NCI-H2081 (cell line): ENCODE measurements at places on chromosomes 1 and 21.

DNA sequence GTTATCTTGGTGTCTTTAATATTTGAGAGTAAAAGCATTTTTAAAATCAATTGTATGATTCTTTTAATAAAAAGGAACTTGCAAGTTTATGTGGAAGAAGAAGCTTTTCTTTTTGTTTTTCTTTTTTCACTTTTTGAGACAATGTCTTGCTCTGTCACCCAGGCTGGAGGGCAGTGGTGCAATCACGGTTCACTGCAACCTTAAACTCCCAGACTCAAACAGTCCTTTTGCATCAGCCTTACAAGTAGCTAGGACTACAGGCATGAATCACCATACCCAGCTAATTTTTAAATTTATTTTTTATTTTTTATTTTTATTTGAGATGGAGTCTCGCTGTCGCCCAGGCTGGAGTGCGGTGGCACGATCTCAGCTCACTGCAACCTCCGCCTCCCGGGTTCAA lies 34.1 kb downstream of the CMPK1 start:
- no peak for DNase-seq

GRCh38 chr21:43687566-43688399 lies 28.4 kb downstream of the RRP1B start:
- DNase-seq = no peak

DNA sequence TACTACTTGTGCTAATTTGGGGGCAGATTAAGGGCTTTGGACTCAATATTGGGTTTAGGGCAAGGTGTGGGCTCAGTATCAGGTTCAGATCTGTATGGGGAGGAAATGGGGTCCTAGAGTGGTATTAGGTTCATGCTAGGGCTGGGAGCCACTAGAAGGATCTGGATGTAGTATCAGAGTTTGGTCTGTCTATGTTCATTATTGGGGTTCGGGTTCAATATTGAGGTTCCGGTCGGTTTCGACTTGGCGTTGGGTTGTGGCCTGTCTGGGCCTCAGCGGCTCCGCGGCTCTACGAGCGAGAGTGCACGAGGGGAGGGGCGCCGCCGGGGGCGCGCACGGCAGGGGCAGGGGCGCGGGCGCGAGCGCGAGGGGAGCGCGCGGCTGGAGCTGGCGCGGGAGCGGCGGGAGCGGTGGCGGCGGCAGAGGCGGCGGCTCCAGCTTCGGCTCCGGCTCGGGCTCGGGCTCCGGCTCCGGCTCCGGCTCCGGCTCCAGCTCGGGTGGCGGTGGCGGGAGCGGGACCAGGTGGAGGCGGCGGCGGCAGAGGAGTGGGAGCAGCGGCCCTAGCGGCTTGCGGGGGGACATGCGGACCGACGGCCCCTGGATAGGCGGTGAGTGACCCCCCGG lies at the start of gene PTPRF:
Gene PTPRF, plus strand, starts transcription at position 401 of the 624 bp plus-strand sequence. CDS start 14,193 bp downstream, outside the sequence.
- peak; percentile 69 for DNase-seq

GRCh38 chr1:158717344-158717743 lies 3.2 kb downstream of the OR6K3 start:
- no peak for DNase-seq

DNA sequence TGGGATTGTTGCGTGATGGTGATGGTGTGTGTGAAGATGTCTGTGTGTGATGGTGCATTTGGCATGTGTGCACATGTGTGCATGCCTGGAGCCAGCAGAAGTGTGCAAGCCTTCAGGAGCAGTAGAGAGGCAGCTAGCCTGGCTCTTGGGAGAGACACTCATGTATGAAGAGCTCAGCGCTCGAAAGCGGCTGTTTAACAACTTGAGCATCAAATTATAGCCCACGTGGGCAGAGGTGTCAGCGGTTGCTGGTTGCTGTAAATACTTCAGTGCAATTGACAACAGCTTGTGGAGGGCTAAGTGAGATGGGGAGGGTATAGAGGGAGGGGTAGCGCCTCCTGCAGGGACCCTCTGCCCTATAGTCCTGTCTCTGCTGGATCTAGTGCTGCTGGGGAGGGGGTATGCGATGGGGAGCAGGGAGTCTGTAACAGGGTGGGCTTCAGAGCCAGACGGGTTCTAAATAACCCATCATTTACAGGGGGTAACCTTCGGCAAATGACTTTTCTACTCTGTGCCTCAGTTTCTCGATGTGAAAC lies 21.5 kb downstream of the FOXD2 start:
- no peak for DNase-seq
